ENCODE measurements at places on chromosomes 6 and 20.
A peak's percentile ranks its signal among the peaks of the same experiment; 100 is the strongest.

GRCh38 chr6:166931426-166931970 is 24.9 kb downstream of the RNASET2 start:
- DNase-seq: no peak

DNA sequence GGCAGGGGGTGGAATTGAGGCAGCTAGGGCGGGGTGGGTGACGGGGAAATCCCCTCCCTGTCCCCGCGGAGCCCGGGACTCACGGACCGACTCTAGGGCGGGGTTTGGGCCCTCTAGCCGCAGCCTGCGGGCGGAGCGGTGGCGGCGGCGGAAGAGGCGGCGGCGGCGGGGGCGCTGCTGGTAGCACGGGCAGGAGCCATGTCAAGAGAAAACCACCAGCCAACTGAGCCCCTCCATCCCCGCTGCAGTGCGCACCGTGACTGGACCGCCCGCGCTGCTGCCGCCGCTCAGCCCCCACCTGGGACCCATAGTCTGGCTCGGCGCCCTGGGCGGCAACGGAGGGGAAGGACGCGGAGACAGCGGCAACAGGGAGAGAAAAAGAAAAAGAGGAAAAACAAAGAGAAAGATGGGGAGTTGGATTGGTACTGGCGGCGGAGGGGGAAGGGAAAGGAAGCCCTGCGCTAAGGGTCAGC is 1.2 kb upstream of the C6orf62 start:
- DNase-seq: peak; percentile 63

DNA sequence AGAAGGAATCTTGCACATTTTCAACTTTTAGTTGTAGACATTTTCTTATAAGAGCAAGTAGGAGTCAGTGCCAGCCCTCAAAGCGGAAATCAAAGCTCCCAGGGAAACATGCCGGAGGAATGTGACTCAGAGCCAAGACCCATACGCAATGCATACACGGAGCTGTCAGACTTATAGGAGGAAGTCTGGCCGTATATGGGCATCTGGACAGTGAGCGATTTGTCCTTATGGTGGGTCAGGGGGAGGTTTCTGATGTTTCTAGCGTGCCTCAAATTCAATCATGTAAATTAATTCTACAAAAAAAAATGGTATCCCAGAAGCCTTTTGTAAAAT is 3.6 kb upstream of the CCN2 start:
- DNase-seq: no peak

GRCh38 chr6:6319952-6320811 is at the start of gene F13A1:
TSS of gene F13A1 (minus strand) at chr6:6320662. CDS start at chr6:6318664, 1,998 bp downstream.
- no peak for DNase-seq

- peak; percentile 16 for DNase-seq
These were observed 3.8 kb upstream of the LPA start for GRCh38 chr6:160667639-160668481.

GRCh38 chr6:133467231-133467981 is 226.2 kb downstream of the EYA4 start:
- DNase-seq: no peak
